Right atrium auricular region (tissue), 2 donors: ENCODE measurements at places on chromosomes 12 and 14. TPM values are rescaled to one million over a fixed set of nuclear protein-coding genes. Genes with fewer than 3 reads are reported as not detected.
A peak's percentile ranks its signal among the peaks of the same experiment; 100 is the strongest.

GRCh38 chr12:45540661-45541341 is 188.7 kb upstream of the ARID2 start:
- no peak for DNase-seq

- DNase-seq: no peak
Measured at GRCh38 chr14:55383541-55384140, 28.0 kb downstream of the ATG14 start.

GRCh38 chr12:57632958-57633840 is at the start of gene B4GALNT1:
Gene B4GALNT1, minus strand, starts transcription at chr12:57633201. Its CDS starts 1,069 bp downstream, at chr12:57632132.
- DNase-seq: peak; percentile 58

DNA sequence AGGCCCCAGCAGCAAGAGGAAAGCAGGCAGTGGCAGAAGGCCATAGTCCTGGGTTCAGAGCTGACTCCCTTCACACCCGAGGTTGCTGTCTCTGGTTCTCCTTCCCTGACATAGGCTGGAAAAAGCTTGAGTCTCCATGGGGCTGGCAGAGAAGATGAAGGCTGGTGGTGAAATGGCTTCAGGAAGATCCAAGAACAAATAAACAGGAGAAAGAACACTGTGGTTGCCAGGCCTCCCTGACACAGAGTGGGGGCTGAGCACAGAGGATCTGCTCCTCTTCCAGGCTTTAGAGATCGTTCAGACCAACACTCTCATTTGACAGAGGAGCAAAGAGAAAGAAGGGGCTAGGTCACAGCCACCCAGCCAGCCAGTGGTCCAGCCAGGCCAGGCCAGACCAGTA is 14.3 kb downstream of the HDAC7 start:
- DNase-seq: no peak

GRCh38 chr12:28082096-28082495 is 108.2 kb upstream of the CCDC91 start:
- DNase-seq: no peak

DNA sequence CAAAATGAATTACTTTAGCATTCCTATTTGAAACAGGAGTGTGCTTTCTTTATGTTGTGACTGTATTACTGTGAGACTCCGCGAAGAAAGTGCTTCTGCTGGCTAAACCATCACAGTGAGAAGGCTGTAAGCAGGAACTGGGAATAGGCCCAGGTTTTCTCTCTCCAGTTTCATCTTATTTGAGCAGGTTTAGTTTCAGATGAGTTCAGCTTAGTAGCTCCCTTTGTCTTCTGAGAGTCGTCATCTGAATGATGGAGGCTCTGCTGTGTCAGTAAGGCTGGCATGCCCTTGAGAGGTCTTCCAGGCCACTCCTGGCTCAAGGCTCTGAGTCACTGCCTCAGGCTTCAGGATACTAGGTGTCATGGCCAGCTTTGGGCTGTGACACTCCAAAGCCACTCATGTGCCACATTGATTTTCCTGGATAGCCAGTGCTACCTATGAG is 205.6 kb upstream of the RGS6 start:
- no peak for DNase-seq

GRCh38 chr14:60178164-60178563 is 13.0 kb upstream of the DHRS7 start:
- DNase-seq: no peak

DNA sequence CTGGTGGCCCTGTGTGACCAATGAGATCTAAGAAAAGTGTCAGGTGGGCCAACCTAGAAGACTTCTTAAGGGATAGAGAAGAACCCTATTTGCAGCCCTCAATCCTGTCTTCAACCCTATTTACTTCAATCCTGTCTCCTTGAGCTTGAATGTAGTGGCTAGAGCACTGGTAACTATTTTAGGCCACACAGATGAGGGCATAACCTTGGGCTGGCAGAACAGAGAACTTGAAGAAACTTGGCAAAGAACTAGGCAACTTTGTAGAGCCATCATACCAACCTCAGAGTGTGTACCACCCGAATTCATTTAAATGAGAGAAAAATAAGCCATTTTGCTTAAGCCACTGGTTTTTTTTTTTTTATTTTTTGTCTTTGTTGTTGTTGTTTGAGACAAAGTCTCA is 94.8 kb downstream of the TMTC1 start:
- DNase-seq: no peak

- DNase-seq: no peak
Measured at GRCh38 chr12:87227162-87227561, 802.0 kb downstream of the C12orf50 start.

- DNase-seq: no peak
Measured at GRCh38 chr14:96925422-96925821, 128.2 kb downstream of the VRK1 start.

DNA sequence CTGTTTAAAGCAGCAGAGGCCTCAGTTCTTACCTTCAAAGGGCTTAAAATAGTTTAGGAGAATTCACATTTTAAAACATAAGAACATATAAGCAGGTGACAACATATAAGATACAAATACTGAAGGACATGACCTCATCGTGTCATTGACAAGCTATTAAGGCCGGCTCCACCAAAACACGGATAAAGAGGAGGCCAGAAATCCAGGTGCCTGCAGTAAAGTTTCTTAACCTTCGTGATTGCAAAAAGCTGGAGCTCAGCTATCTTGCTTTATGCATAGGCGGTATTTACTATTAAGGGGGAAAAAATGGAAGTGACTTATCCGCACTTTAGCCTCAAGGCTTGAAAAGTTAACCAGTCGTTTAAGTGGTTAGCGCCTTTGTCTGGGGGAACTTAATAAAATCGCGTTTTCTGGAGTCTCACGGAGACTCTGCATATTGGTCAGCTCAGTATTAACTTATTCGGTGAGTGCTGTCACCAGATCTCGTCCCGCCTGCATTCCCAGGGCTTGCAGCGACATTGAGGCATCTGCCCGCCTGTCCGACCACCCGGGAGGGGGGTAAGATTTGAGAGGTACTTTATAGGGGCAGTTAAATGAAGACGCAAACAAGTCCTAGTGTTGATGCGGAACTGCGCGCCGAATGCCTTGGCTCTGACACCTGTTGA is 1.1 kb upstream of the SP1 start:
- no peak for DNase-seq

Gene SCN8A
- 0.24 TPM for total RNA-seq

Gene FIGNL2
- total RNA-seq: 0.19 TPM

Gene SLC2A13
- total RNA-seq: 8.8 TPM
